NCI-H1417 (cell line): ENCODE measurements at places on chromosomes 12 and 14.
A peak's percentile ranks its signal among the peaks of the same experiment; 100 is the strongest.

DNA sequence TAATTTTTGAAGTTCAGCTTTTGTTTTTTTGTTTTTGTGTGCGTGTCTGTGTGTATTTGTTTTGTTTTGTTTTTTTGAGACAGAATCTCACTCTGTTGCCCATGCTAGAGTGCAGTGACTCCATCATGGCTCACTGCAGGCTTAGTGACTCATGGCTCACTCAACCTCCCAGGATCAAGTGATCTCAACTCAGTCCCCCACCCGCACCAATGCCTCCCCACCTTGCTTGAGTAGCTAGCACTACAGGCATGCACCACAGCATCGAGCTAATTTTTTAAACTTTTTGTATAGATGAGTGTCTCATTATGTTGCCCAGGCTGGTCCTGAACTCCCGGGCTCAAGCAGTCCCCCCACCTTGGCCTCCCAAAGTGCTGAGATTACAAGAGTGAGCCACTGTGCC is 981.4 kb downstream of the BCL11B start:
- DNase-seq, result no peak

DNA sequence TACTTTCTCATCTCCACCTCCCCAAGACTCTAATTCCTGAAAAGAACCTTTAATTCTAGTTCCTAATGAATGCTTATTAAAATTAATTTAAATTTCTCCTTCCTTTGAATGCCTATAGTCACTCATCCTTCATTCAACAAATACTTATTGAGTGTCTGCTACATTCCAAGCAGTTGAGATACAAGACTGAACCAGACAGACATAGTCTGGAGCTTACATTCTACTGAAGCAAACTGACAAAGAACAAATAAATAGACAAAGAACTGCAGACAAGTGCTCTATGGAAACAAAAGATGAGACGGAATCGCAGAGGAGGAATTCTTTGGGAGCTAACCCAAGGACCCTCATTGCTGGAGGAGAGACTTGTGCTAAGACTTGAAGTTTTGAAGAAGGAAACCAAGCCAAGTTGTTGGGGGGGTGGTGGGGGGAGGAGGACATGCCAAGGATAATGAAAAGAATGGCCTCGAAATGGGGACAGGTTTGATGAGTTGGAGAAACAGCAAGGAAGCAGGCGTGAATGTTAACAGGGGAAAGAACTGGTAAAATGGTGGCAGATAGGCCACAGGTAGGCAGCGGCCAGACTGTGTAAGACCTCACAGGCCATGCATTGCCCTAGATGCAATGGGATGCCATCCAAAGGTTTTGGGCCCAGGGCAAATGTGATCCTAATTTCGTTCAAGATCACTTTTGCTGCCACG is 9.7 kb upstream of the TDG start:
- DNase-seq, result no peak

DNA sequence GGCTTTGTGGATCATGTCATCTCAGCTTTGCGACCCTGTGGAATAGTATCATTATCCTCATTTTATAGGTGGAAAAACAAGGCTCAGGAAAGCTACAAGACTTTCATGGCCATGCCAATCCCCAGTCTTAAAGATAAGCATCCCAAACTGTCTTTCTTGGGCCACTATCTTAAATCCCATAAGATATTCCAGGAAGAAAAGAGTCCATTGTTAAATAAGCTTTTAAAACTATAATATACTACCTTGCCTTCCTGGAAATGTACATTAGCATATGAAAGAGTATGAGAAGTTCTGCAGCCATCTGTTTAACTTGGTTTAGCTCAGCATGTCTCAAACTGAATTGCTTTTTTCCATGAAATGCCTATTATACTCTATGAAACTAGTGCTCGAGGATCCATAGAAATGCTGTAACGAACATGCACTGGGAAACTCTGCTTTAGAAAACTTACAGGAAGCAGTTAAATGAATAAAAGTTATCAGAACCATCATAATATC is 77.1 kb downstream of the B4GALNT3 start:
- DNase-seq, result no peak

DNA sequence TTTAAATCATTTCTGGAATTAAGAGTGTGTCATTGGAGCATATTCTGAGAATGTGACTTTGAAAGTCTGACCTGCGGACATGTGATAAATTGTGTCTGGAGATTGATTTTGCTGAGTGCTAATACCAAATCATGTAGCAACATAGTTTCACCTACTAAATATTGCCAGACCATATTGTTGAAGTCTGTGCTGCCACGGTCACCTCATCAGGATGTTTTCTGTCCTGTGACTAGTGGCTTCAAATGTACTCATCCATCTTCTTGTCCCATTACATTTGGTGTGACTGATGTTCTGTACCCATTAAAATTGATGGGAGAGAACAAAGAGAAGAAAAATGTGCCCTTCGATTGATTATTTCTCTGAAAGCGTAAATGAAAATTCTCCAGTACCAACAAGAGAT is 265.3 kb downstream of the PDZRN4 start:
- no peak for DNase-seq

DNA sequence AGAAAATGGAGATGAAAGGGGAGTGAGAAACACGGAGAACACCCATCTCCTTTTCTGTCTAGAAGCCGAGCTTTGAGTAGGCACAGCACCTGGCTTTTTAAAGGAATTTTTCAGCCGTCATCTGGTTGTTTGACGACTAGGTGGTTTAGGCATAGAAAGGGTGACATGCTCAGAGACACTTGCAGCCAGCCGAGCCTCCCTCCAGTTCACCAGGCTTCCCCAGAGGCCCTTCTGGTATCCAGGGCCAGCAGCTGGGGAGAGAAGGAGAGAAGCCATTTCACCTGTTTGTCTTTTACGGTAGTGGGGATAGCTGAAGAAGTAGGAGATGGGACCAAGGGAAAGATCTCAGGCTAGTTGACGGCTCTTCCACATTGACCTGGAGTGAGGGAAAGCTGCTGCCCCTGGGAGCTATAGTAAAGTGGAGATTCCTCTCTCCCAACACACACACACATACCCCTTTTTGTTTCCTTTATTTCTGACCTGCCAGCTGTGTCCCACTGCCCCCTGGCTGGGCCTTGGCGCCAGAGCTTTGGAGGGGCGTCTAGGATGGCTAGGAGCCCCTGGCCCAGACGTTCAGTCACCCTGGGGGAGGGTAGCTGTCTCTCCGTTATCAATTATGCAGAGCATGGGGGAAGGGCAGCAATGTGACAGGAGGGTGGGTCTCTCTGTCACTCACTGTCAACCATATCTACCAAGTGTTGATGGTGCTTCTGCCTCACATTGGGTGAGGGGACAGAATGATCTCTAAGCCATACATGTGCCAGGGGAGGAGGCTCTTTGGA is 5.5 kb downstream of the MAP3K12 start:
- DNase-seq, result peak; percentile 58

GRCh38 chr12:98701166-98701565 is 56.1 kb downstream of the APAF1 start:
- no peak for DNase-seq

GRCh38 chr14:89473989-89474388 is 57.0 kb upstream of the FOXN3 start:
- DNase-seq, result no peak

DNA sequence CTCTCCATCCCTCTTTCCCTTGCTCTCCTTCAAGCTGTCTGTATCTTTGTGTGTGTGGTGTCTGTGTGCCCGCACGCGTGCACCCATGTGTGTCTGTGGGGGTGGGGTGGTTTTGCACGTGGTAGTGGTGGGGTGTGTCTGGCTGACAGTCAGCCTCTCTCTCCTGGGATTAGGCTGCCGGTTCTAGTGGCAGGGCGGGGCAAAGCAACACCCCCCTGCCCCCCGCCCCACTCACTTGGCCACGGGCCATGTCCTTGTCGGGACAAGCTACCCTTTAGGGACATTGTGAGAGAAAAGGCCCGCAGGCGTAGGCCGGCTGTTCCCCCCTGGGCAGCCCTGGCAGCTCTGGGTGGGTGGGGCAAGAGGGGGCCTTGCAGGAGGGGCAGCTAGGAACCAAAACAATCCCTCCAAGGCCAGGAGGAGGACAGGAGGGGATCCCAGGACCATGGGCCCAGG is 182.6 kb downstream of the ALG10 start:
- DNase-seq, result no peak

- no peak for DNase-seq
Observed at GRCh38 chr12:3913278-3913677, 40.1 kb upstream of the PARP11 start.

DNA sequence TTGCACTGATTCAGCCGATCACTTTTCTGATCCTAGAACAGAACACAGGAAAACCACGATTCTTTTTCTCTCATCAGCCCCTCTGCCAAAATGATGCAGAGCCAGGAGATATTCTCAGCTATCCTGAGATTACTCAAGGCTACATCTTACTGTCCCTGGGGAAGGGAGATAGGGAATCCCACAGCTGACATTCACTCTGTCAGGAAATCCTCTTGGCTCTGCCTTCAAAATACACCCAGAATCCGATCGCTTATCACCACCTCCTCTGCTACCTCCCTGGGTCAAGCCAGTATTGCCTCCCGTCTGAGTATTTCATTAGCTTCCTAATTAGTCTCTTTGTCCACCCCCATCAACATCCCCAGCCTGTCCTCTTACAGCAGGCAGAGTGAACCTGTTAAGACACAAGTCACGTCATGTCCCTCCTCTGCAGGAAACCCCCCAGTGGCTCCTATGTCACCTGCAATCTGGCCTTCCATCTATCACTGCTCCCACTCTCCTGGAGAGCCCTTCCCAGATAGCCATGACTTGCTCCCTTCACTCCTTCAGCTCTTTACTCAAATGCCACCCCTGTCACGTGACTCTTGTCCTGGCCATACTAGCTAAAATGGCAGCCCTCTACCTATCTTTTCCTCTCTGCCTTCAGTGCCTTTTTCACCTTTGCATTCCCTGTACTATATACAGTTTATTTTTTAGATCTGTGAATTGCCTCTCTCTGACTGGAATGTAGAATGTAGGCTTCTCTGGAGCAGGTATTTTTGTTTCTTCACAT is 70.3 kb downstream of the GALNT4 start:
- no peak for DNase-seq

GRCh38 chr14:101547961-101548669 is 13.2 kb upstream of the DIO3 start:
- DNase-seq, result no peak

- DNase-seq, result no peak
Observed at GRCh38 chr12:41254004-41254914, 66.1 kb downstream of the PDZRN4 start.

- DNase-seq, result no peak
Observed at GRCh38 chr12:116459011-116459875, 99.9 kb upstream of the MAP1LC3B2 start.

DNA sequence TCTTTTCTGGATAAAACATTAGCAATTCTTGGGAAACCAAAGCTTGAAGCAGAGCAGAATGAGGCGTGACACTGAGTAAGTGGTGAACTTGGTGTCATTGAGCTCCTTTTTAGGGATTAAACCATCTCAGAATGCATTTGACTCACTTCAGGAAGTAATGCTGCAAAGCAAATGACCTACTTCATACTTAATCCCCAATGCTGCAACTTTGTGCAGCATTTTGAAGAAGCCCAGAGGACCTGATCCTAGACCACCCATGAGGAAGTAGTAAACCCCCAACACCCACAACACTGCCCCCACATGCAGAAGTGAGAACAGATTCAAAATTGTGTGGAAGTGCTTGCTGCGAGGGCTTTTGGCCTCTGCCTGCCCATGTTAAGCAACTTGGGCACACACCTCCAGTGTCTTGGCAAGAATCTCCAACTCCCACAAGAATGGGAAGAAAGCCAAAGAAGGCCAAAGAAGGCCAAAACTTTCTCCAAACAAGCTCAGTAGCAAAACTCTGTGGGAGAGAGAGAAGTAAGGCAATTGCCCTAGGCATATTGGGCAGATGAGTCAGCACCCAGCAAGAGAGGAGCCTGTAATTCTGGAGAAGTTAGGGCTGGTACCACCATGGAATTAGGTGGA is 69.2 kb upstream of the ETV6 start:
- no peak for DNase-seq

DNA sequence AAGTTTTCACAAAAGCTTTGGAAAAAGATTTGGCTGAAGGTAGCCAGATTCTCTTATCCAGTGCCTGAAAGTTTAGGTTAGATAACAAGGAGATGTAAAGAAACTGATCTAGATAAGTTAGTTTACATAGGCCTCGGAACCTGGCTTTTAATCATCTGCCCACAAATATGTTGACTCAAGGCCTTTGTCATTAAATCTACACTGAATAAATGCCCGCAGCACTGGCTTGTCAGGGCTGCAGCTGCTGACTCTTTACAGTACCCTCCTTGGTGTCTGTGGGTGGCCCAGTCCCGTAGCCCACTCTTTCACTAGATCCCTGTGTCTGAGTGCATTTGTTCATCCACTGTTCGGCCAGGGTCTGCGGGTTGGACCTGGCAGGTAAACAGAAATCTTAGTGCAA is 58.0 kb downstream of the TMEM116 start:
- no peak for DNase-seq

- no peak for DNase-seq
Observed at GRCh38 chr12:39989501-39989900, 116.4 kb downstream of the SLC2A13 start.

- peak; percentile 17 for DNase-seq
Observed at GRCh38 chr12:16828891-16829290, 222.9 kb upstream of the LMO3 start.

GRCh38 chr12:65532764-65533163 is 254.3 kb downstream of the MSRB3 start:
- DNase-seq, result no peak

GRCh38 chr12:40325349-40325960 is 100.7 kb downstream of the LRRK2 start:
- peak; percentile 70 for DNase-seq

- DNase-seq, result no peak
Observed at GRCh38 chr14:88143810-88144209, 138.9 kb downstream of the GPR65 start.

DNA sequence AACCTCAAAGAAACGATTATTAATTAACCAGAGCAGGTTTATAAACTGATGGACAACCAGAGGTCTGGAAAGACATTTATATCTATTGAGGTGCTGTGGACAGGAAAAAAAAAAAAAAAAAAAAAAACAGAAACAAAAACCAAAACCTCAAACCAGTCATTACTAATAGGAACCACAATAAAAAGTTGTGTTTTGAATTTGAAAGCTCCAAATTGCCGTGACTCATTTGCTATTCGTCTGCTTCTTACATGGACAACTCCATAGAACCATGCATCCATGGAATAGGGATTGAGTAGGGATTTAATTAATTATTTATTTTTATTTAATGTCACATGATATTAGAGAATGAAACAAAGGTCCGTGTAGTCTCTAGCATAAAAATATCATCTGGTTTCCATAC is 134.1 kb upstream of the SSTR1 start:
- no peak for DNase-seq

DNA sequence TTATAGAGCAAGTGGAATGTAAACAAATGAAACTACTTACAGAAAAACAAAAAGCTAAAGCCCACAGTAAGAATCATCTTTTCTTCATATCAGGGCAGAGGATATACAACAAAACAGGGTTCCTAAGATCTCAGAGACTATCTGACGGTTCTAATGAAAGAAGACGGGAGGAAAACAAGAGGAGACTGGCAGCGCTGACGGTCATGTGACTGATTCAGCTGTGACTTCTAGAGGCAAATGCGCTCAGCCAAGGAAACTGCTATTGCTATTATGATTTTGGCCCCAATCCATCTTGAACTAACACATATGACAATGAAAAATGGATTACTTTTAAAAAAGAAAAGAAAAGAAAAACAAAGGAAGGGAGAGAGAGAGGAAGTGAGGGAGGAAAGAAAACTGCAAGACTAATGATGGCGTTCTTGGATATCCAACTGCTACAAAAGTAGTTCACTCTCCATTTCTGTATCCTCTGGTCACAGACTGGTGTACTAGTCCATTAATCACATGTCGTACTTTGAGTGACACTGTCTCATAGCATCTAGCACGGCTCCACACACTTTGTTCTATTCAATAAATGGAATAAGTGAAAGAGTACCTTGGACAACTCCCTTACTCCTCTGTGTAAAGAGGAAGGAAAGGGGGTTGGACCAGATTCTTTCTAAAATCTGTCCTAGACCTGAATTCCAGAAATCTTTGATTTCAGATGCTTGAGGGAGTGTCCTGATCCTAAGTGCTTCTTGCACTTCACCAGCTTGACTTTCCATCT is 119.3 kb downstream of the DAD1 start:
- DNase-seq, result no peak
